HS-27A (cell line): ENCODE measurements at places on chromosomes 5 and 9.

DNA sequence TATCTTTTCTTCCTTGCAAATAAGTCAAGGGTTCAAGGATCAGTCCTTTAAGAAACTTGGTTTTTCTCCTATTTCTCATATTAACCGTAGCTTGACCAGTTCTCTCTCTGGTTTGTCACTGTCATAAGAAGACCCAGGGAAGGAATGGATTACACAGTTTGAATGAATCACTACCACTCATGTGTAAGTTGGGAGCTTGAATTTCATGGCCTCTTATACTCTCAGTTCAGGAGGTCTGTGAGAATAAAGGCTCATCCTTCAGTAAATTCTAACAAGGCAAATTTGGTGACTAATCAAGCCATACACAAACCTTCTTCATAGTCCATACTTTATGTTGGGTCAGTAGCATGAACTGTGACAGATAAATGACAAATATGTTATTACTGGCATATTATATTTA is 323.1 kb upstream of the ACTBL2 start:
- DNase-seq = no peak

DNA sequence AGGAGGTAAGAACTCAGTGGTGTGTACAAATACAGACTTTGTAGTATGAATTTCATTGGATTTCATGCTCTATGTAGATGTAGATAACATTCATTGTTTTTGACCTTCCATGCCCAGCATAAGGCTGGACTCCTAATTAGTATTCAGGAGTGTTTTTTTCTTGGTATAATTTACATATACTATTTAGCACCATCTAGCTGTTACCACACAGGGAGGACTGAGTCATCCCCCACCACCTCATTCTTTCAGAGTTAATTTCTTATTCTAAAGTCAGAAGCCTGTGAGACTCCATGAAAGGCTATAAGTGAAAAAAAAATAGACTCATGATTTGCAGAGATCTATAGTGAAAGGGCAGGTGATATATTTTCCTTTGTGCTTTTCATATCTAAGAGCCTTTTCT is 555.0 kb downstream of the PRR16 start:
- DNase-seq = no peak

DNA sequence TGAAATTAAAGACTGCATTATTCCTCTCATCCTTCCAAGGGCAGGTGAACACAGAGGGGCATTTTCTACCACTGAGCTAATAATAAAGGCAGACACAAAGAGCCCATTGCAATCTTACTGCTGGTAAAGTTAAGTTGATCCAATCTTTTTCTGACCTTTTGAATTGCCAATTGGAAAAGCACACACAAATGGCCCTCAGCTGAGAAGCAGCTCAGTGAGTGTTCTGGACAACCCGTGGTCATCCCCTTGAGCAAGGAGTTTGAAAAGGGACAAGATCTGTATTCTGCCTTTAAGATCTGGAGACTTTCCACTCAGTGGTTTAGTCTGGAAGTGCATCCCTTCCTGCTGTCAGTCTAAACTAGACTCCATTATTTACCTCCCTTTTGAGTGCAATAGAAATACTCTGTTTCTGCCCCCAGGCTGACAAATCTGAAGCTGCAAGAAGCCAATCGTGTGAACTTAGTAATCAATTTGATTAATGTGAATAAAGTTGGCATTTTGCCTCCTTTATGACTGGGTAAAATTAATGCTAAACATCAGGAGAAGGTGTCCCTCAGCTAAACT is 835.7 kb downstream of the MAT2B start:
- no peak for DNase-seq

DNA sequence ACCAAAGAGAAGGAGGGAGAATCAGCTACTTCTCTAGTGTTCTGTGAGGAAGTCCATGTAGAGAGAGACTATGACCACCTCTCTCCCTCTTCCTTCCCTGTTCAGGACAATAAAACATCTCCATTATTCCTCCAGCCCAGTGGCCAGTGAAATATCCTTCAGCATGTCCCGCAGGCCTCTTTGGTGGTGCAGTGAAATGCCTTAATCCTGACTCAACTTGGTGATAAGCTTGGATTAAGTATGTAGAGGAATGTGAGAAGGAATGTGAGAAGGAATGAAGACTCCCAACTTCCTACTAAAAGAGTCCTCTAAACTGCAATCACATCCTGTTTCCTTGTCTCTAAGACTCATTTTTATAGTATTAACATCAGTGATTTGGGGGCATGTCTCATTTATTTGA is 167.3 kb downstream of the TRPM3 start:
- DNase-seq = peak; percentile 83

DNA sequence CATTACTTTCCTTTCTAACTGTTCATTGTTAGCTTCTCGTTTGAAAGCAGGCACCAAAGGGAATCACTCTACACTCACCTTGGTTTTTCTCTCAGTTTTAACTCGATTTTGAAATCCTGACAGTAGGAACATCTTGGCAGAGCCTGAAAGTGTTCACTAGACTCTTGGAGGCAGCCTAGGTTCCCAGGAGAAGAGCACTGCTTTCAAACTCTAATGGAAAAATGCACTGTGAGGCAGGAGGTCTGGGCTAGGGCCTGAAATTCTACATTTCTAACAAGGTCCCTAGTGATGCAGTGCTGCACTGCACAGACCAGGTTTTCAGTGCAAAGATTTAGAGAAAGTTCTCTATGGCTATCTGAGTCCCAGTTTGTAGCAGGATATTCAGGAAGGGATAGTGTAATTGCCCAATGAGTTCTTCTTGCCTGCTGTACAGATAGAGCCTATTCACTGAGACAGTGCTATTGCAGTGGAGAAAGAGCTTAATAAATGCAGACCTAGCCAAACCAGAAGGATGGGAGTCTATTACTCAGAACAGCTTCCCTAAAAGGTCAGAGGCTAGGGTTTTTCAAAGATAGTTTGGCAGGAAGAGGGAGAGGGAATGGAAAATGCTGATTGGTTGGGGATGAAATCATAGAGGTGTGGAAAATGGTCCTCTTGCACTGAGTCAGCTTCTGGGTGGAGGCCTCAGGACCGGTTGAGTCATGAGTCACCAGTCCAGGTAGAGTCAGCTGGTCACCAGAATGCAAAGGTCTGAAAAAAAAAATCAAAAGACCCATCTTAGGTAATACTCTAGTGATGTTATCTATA is 153.9 kb downstream of the GPBP1 start:
- DNase-seq = no peak

- DNase-seq = no peak
These were observed 110.5 kb upstream of the CD180 start for GRCh38 chr5:67306965-67307607.
